ENCODE measurements at places on chromosomes 13 and 19.
A peak's percentile ranks its signal among the peaks of the same experiment; 100 is the strongest.

DNA sequence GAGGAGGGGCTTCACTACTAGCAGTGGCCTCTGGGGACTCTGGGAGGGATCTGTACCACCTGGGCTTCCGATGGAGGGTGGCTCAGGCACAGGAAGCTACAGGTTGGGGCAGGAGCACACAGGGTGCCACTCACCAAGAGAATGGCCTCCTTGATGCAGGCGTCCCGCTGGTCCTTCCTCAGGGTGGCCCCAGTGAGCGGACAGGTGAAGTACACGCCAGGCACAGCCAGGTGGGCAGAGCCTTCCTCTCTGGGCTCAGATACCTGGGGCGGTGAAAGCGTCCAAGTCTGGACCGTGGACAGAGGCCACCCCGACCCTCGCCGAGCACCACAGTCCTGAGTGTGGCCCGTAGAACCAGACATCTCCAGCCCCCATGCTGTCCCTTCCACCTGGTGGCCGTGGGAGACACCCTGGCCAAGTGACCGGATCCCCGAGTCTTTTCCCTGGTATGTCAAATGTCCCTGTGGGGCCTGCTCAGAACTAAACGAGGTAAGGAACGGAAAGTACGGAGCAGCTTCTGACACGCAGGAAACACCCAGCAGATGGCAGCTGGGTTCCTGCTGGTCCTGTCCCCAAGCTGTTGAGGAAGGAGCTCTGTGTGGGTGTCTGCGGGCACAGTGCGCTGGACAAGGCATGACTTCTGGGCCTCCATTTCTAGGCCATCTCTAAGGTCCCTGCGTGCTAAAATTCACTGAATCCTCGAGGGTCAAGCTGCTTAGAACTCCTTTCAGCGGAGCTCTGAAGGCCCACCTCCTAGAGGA lies 5.2 kb downstream of the UBXN6 start:
- no peak for DNase-seq

GRCh38 chr13:30776661-30777060 lies 41.3 kb downstream of the ALOX5AP start:
- DNase-seq: no peak

DNA sequence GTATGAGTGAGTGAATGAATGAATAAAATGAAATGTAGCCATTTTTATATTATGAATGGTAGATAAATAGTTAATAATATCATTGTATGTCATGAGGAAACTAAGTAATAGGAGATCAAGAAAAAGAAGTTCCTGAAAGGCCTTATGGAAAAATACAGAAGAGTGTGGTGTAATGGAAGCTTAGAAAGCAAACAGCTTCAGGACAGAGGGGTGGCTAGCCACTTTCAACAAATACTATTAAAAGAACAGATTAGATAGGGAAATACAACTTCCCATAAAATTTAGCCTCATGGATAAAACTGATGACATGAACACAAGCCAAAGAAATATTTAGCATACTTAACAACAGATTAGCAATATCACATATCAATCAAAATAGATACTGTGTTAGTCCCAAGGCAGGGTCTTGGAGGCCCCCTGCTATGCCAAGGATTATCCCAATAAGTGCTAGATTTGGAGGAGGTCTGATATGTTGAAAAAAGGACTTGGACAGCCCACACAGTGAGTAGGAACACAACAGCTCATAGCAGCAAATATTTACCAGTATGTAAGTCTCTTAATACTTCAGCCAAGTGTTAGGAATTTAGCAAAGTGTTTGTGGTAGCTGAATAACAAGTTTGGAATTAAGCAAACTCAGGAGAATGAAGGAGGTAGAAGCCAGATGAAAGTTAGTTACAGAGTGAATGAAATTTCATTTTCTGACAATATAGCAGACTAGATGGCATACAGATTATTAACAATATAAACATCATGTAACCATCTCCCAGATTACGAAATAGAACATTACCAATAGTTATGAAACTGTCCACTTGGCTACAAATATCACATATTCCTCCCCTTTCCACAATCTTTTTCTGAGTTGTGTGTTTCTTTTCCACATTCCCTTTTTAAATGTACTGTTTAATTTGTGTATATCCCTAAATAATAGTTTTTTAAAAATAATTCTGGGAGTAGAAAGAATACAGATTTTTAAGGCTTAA lies 1632.0 kb downstream of the PCDH9 start:
- no peak for DNase-seq

- DNase-seq: no peak
Measured at GRCh38 chr13:88257706-88258105, 586.5 kb downstream of the SLITRK5 start.

- no peak for DNase-seq
Measured at GRCh38 chr19:8113017-8113416, 36.4 kb downstream of the FBN3 start.

- no peak for DNase-seq
Measured at GRCh38 chr13:61408571-61408970, 7.1 kb downstream of the PCDH20 start.

GRCh38 chr13:75811841-75812240 lies 175.7 kb downstream of the LMO7 start:
- no peak for DNase-seq

DNA sequence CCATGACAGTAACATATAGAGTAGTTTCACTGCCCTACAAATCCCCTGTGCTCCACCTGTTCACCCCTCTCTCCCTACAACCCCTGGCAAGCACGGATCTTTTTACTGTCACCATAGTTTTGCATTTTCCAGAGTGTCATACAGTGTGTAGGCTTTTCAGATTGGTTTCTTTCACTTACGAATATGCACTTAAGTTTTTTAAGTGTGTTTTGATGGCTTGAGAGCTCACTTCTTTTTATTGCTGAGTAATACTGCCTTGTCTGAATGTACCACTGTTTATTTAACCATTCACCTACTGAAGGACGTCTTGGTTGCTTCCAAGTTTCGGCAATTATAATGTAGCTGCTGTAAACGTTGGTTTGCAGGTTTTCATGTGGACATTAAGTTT lies 175.1 kb downstream of the ITGBL1 start:
- DNase-seq: no peak

- DNase-seq: no peak
Measured at GRCh38 chr13:40622761-40623160, 43.7 kb downstream of the FOXO1 start.

DNA sequence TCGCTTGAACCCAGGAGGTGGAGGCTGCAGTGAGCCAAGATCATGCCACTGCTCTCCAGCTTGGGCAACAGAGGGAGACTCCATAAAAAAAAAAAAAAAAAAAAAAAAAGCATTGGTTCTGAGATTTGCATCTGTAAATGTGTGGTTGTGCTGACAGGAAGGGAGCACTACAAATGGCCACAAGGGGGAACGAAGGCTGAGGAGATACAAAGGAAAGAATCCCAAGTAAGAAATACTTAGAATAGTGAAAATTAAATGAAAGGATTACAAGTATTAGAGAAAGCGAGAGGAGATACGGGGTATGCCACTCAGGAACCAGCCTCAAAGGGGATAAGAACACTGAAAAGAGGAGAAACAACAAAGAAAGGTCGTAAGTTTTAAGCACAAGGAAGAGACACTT lies 284.9 kb downstream of the KLF12 start:
- no peak for DNase-seq

- DNase-seq: no peak
Measured at GRCh38 chr19:46604781-46605355, 3.7 kb downstream of the CALM3 start.

DNA sequence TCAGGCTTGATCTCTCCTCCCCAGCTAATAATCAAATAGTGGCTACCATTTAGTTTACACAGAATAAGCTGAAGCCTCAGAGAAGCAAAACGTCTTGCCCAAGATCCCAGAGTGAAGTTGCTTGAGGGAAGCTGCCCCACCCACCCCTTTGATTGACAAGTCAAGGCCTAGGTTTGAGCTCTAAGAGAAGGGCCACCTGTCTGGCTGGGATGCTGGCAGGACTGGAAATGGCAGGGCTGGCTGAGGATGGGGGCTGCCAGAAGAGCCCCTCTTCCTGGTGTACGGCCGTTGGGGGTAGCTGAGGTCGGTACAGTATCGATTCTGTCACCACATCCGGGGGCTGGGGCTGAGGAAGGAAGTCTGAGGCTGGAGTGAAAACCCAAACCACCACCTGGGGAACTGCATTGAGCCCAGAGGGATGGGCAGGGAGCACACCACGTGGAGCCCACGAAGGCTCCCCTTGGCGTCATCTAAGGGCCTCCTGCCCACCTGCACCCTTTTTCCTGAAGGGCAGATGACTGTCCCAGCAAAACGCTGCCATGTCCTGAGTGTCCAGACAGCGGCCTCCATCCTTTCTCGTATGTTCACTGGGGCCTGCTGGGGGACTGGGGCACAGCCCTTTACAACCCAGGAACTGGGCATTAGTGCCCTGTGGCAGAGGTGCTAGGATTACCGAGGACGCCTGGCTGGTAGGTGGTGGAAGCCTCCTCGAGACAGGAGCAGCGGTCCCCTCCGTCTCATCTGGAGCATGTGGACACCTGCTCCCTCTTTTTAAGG lies 1.4 kb upstream of the PRKD2 start:
- DNase-seq: peak; percentile 67

GRCh38 chr13:27622102-27622820 lies 569 bp downstream of the POLR1D start:
- DNase-seq: no peak

DNA sequence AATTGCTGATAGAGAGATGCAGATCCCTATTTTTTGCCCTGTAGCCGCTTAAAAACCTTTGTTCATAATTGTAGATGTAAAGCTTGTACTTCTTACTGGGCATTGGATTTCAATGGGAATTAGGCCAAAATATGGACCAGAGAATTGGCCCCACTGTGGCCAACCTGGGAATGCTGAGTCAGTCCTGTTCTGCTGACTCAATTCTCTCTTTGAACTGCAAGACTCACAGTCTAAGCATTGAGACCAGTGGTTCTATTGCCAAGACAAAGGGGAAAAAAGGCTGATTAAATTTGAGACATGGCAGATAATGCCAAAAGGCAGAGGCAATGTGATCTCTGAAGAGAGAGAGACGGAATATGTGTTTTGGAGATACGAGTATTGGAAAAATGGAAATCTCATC lies 72.5 kb upstream of the UBL3 start:
- DNase-seq: no peak

DNA sequence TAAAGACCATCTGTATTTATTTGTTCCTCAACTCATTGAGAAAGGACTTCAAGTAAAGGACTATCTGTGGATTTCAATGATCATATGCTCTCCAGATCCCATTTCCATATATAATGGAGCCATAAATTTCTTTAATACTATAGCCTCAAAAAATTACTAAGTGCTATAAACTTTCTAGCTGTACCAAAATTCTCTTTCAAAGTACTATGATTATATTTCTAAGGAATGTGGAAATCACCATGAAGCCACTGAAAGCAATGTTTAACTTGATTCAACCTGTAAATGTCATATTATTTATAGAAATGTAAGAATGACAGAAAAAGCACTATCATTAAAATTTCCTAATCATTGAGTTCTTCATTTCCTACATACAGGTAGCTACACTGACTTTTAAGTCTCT lies 20.7 kb downstream of the TBC1D4 start:
- DNase-seq: no peak

DNA sequence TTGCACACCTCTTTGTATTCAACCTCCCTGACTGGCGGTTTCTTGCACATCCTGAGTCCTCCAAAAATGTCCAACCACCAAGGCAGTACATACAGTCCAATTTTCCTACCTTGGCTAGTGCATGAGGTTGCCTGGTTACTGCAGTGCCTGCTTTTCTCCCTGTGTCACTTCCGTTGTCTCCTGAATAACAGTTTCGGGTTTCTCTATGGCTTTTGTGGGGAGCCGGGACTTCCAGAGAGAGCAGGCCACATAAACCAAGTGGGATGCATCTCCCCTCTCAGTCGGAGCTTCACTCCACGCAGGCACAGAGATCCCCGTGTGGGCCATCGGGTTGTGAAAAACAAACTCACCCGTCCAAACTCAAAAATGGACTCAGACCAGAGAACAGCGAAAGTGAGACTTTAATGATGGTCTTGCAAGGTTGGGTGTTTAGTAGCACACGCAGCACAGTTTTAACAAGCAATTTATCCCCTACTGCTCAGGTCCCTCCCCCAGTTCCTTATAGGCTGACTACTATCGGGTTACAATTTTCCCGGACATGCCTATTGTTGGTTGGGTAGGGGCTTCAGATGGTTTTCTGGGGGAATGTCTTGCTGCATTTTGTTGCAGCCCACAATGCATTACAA lies 173.1 kb downstream of the POU4F1 start:
- DNase-seq: no peak

DNA sequence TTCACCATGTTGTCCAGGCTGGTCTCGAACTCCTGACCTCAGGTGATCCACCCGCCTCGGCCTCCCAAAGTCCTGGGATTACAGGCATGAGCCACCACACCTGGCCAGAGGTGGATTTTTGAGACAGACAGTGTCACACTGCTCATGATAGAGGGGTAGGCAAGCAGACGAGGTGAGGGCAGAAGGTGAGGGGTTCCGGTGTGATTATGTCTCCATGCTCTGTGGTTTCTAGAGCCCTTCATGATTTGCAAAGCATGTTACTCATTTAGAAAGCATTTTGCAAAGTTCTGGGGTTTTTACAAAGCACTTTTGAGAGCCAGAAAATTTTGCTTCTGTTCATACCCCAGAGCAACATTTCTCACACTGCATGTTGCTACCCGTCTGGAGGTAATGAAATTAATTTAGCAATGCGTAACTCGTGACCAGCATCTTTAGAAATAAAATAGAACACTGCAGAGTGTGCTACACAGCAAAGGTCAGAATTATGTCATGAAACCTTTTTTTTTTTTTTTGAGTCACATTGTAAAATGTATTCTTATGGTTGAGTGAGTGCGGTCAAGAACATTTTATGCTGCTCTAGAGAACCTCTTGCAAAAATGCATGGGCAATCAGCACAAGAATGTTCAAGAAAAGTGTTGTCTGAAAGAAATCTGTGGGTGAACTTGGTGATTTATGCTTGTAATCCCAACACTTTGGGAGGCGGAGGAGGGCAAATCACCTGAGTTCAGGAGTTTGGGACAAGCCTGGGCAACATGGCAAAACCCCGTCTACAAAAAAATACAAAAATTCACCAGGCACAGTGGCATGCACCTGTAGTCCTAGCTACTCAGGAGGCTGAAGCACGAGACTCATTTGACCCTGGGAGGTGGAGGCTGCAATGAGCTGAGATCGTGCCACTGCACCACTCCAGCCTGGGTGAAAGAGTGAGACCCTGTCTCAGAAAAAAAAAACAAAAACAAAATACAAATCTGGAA lies 58.0 kb downstream of the MAP4K1 start:
- DNase-seq: peak; percentile 53

DNA sequence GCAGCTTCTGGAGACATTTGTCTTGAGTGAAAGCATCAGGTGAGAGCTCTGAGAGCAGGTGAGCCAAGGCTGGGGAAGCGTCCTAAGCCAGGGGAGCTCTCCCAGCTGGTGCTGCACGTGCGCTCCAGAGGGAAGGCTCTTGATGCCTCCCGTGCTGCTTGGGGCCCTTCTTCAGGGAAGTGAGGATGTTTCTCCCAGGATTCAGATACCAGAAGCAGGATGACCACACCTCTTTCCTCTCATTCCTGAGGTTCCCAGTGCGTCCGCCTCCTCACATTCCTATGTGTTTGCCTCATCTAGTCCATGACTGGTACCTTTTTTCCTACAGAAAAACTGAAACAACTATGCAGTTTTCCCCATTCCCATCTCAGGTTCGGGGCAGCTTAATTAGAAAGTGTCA lies 231.0 kb upstream of the IRS2 start:
- DNase-seq: no peak
